ENCODE measurements at places on chromosomes 12 and 14.

DNA sequence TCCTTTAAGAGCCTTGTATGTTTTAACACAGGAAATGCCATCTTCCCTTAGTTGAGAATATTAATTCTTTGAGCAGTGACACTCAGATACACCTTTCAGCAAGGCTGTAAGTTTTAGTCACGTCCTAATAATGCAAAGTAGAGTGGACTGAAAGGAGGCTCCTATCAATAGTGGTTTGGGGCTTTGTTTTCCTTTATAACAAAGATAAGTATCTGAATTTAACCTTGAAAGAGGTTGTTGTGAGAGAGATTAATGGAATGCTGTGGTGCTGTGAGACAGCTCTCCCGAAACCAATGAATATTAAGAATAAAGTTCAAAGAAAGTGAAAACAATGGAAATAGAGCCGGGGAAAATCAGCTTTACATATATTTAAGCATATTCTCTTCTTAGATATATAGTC lies 259.6 kb downstream of the ERC1 start:
- no peak for DNase-seq

- no peak for DNase-seq
Observed at GRCh38 chr12:107567876-107568619, 117.6 kb upstream of the PWP1 start.

DNA sequence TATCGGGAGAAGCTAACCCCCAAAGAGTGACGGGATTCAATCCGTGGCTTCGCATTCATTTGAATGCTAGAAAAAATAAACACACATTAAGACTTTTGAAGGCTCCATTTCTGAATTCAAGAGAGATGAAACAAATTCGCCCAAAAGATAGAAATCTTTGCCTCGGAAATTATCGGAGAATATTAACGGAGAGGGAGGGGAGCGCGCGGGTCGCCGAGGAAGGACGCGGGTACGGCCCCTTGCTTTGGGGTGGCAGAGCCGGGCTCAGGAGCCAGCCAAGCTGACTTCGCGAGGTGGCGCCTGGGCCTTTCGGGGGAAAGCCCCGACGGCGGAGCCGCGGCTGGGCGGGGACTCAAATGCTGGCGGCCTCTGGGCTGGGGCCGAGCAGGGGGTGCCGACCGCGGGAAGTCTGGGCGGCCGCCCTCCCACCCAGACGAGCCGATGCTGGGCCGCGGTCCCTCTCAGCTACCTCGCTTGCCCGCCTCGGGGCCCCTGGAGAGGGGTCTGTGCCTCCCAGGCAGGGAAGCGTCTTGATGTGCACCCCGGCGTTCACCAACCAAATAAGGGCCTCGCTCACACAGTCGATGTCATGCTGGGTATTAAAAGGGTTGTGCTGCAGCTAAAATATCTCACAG lies 14.7 kb downstream of the NKX2-1 start:
- no peak for DNase-seq

DNA sequence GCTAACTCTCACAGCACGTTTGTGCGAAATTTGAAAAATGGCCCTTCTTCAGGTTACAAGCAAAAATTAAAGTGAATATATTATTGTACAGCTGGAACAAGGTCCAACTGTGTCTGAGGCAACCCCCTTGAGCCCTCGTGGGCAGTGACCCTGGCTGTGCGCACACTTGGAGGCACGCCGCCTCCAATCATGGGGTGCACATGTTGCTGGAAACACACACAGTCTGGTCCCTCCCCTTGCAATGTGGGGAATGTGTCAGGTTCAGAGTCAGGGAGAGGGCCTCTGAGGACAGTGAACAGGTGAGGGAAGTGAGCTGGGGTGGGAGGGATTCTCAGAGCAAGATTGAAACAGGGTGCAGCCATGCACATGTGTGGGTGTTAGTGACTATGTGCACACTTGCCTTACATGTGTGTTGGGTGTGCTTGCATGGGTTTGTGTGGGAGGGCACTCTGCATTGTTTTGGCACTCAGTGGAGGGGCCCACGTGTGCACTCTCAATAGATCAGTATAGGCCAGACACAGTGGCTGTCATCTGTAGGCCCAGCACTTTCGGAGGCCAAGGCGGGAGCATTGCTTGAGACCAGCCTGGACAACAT lies 9.6 kb downstream of the TSPAN9 start:
- no peak for DNase-seq

Measured in stimulated activated CD4-positive, alpha-beta T cell treated with anti-CD3 and anti-CD28 coated beads, Interleukin-1b, Interleukin-23, amount 100 ng/mL, for 1 hour (primary cell).